ENCODE measurements at places on chromosomes 6 and 20.

GRCh38 chr6:139846538-139847456, 472.3 kb upstream of the CITED2 start:
- no peak for DNase-seq

GRCh38 chr6:139820210-139820609, 445.8 kb upstream of the CITED2 start:
- DNase-seq = peak; percentile 48

DNA sequence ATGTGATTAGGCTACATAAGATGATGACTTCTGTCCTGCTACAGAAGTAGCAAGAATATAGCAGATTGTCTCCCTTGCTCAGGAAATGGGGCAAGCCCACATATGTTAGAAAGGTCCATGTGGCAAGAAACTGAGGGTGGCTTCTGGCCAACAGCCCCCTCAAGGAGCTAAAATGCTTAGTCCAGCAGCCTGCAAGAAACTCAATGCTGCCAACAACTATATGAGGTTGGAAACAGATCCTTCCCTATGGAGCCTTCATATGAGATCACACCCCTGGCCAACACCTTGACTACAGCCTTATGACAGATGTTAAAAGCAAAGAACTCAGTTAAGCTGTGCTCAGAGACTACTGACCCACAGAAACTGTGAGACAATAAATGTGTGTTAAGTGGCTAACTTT, 22.1 kb downstream of the PTPRT start:
- DNase-seq = no peak

GRCh38 chr6:9921366-9921765, 493.5 kb downstream of the TFAP2A start:
- DNase-seq = no peak

DNA sequence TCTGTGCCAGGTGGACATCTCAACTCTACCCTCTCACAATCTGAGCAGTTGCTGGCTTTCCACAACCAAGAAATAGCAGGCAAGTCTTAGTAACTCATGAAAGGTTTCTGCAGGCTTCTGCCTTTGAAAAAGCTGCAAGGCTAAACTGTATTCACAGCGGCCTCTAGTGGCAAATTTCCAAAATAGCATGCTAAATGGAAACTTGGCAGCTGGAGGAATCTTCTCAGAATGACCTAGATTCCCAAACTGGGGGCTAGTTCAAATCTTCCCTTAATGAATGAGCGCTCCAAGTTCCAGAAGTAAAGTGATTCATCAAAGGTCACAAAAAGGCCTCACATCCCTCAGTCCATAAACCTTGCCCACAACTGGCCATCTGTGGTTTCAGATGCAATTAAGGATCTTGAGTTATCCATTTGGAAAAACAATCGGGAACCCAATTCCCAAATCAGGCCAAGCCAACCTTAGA, 11.9 kb upstream of the CPNE5 start:
- DNase-seq = peak; percentile 62

DNA sequence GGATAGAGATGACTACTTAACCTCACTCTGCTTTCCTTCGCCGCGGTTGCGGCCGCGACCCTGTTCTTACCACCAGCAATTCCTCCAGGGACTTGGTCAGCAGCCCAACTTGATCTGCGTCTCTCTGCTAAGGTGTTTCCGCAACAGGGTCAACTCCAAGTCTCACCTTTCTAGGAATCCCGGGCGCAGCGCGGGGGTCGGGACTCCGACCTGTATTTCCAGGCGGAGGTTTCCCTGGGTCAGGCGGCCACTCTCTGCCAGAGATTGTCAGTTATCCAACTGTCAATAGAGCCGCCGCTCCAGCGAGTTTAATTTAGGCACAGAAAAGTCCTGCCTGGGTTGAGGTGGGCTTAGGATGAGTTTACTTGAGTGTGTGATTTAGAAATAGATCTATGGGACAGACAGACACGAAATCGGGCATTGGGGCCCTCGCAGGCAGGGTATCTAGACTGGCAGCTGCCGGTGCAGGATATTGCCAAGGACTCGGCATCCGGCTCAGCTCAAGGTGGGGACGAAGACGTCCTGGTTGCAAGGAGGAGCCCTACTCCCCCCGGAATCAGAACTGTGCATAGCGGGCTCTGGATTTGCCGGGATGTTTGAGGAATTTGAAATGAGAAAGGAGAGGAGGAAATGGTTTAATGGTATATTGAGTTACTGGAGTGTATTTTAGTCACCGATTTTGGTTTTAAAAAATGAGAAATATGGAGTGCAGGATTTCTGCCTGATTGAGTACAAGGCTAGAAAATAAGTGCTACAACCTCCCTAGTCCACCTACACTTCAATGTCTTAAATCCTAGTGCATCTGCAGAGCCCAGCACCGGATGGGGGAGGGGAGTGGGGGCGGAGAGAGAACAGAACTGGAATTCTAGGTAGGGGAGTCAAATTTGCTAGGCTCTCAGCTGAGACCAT, 23.7 kb downstream of the POM121L2 start:
- peak; percentile 53 for DNase-seq

GRCh38 chr20:3654326-3655130, 8.7 kb downstream of the GFRA4 start:
- no peak for DNase-seq

- no peak for DNase-seq
Measured at GRCh38 chr6:34876472-34876871, 11.4 kb downstream of the TAF11 start.

DNA sequence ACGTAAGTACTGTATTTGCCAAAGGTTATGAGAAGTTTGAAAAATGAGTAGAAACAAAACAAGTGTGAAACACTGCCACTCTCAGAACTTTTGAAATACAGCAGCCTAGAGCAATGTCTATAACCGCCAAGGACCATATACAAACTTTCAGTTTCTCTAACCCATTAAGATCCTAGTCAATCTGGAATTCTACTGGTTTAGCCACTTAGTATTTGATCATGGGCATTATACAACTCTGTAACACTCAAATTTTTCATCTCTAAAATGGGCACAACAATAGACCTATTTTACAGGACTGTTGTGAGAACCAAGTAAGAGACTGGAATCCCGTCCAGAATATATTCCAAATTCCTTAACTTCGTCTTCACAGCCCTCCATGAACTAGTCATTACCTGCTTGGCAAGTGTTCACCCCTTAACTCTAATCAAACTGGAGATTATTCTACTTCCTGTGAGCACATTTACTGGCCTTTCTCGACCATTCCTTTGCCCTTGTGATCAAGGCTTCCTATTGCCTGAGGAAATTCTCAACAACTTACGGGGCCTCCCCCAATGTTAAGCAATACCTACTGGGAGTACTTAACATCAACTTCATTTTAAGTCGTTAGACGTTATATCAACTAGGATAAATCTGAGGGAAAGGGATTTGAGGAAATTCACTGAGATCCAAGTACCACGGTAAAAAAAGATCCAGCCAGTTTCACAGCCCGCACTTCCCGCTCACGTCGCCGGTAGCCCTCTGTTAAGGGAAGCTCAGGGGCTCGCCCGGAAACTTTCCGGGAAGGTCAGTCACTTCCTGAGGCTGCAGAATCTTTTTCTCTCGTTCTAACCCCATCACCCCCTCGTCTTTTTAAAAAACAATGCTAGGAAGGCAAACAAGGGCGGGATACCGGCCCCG, 1.1 kb downstream of the EIF2S2 start:
- DNase-seq = no peak

GRCh38 chr6:166618866-166619761, 7.9 kb downstream of the RPS6KA2 start:
- DNase-seq = no peak

- no peak for DNase-seq
Measured at GRCh38 chr6:37339741-37340638, 13.8 kb upstream of the RNF8 start.

DNA sequence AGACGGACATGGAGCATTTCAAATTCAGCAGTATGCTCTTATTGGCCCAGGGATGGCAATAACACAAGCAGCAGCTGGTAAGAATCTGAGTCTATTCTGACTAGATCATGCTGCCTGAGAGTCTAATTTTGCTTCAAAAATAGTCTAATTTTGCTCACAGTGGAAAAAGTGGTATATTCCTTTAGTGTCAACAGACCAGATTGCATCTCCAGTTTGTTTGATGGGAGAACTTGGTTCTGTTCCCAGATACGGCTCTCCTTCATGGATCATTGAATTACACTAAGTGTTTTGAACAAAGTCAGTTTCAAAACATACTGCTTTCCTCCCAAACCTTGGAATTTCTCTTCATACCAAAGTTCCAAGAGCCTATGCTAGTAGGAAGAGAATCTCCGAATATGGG, 586.1 kb downstream of the RNF144B start:
- DNase-seq = no peak

GRCh38 chr6:316753-317038, 24.4 kb downstream of the DUSP22 start:
- no peak for DNase-seq

GRCh38 chr6:54267798-54268197, 40.4 kb upstream of the TINAG start:
- DNase-seq = no peak

GRCh38 chr20:14142964-14143627, 147.8 kb downstream of the MACROD2 start:
- no peak for DNase-seq

- no peak for DNase-seq
Measured at GRCh38 chr6:130282234-130282995, 59.7 kb upstream of the SAMD3 start.

- no peak for DNase-seq
Measured at GRCh38 chr20:4949833-4950178, 51.5 kb downstream of the SLC23A2 start.

DNA sequence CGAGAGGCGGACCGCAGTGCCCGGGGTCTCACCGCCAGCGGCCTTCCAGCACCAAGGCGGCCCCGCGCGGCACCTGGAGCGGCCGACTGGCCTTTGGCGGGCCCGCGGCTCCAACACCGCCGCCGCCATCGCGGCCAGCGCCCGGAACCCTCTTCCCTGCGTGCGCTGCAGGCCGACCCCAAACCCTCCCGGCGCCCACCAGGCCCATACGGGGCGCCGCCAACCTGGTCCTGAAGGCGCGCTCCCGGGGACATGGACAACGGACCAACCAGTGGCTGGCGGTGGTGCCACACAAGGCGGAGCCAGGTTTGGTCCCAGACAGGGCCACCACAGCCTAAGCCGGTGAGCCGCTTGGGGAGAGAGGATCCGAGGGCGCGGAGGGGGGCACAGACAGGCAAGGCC, 1514.8 kb upstream of the DEFB115 start:
- DNase-seq = no peak

DNA sequence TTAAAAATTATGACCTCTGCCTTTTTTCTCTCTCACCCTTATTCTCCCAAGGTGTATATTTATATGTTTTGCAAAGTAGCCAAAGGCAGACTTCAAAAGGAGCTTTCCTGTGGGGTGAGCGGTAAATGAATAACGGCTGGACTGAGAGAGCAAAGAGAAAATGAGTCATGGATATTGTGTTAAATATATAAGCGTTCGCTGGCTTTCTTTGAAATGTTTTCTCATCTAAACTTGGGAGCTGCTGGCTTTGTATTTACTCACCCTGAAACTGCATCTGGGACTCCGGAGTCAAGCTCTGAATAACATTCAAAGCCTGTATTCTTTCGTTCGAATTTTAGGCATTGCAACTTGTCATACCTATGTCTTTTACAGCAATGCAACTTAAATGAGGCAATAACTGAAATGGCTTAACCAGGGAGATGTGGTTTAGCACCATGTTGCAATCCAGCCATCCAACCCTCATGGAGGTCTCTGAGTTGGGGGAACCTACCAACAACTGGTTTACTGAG, 32.0 kb downstream of the ATXN1 start:
- no peak for DNase-seq

GRCh38 chr6:91420243-91420642, 833.4 kb upstream of the MAP3K7 start:
- DNase-seq = no peak

DNA sequence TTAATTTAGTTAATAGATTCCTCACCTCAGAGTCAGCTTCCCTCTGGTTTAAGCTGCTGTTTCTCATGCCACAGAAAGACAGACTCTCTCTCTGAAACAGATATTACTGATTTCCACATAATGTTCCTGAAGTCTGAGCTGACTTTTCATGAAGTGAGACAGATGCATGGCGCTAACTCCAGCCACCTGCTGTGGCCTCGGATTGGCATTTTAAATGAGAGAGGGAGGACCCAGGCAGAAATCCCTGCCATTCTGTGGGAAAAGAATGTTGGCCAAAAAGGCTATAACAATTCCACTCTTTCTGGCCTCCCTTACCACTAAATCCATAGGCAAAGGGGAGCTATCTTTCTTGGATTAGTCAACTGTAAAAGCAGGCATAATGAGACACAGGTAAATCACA, 354.1 kb upstream of the CDH4 start:
- no peak for DNase-seq

GRCh38 chr20:17421493-17421892, 109.7 kb downstream of the BFSP1 start:
- no peak for DNase-seq

- peak; percentile 91 for DNase-seq
Measured at GRCh38 chr20:38152621-38153221, 12.3 kb downstream of the TGM2 start.

GRCh38 chr6:70685494-70686180, 18.0 kb downstream of the SMAP1 start:
- DNase-seq = no peak

DNA sequence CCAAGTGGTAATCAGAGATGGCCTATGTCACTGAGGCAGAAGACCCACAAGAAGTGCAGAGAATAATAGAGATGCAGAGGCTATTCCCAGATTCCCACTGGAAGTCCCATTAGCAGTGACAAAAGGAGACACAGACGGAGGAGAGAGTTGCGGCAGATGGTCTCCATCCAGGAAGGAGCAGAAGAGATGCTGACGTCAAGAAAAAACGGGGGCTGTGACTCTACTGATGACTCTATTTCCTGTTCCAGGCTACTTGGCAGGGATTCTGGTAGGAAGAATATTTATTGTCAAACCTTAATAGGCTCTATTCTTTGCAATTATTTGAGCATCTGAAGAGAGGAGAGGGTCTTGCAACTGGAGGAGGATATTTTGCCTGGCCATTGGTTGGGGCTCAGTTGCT, 246.0 kb upstream of the ECI2 start:
- no peak for DNase-seq

DNA sequence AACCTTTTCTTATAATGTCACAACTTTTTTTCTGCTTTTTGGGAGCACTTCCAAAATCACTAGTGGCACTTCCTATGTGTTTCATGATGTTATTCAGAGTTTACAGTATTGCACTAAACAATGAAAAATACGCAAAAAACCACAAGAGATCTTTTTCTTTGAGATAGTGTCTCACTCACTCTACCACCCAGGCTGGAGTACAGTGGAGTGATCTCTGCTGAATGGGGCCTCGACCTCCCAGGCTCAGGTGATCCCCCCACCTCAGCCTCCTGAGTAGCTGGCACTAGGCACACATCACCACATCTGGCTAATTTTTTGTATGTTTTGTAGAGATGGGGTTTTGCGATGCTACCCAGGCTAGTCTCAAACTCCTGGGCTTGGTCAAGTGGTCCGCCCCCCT, 158.7 kb downstream of the COL21A1 start:
- no peak for DNase-seq

- peak; percentile 24 for DNase-seq
Measured at GRCh38 chr6:87237804-87238203, 82.4 kb downstream of the ZNF292 start.

- DNase-seq = no peak
Measured at GRCh38 chr6:19297880-19298279, 539.3 kb upstream of the ID4 start.

GRCh38 chr6:17439243-17439993, 46.0 kb downstream of the CAP2 start:
- no peak for DNase-seq

Data from HTR-8/SVneo (cell line).